Fibroblast of villous mesenchyme (primary cell): ENCODE measurements at places on chromosomes 12 and 14.

- peak; percentile 37 for DNase-seq
These were observed 20.9 kb upstream of the ANO2 start for GRCh38 chr12:5965950-5966383.

GRCh38 chr14:73759183-73759713 is 45.1 kb upstream of the PNMA1 start:
- DNase-seq, result peak; percentile 67

GRCh38 chr14:52977798-52978197 is 26.9 kb upstream of the FERMT2 start:
- DNase-seq, result peak; percentile 37

GRCh38 chr14:63908667-63909264 is 56.0 kb downstream of the SYNE2 start:
- no peak for DNase-seq

- DNase-seq, result no peak
These were observed 34.8 kb downstream of the CRACR2A start for GRCh38 chr12:3718100-3718499.

DNA sequence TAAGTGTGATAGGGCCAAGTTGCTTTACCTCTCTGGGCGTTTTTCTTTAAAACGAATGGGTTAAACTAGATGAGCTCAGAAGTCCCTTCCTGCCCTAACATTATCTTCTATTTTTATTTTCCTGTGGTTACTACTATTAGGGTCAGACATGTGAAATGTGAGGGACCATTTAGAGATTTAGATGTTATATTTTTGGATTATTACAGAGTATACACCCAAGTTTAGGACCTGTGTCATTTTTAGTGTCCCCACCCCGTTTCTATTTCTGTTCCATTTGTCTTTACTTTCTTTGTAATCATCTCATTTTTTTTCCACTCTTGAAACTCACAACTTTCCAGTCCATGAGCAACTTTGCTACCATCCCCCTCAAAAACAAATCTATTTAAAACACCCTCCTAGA is 56.3 kb downstream of the SLC4A8 start:
- DNase-seq, result no peak

DNA sequence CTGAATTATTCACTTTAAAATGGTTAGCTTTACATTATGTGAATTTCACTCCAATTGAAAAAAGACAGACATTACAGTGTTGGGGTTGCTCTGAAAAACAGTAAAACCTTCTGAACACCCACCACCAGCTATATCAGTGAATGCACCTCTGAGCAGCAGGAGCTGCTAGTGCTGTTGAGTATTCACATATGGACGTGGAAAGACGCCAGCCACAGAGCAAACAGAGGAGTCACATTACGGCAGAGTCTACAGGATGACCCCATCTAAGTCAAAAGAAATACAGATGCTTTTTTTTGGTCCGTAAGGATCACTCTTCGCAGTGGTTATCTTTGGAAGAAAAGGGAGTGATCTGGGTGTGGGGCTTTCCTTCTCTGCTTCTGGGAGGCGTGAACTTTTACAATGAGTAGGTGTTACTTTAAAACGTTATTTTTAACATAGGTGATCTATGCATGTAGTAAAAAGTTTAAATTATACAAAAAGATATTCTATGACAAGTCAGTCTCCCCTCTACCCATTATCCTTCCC is 4.5 kb downstream of the HVCN1 start:
- DNase-seq, result no peak

DNA sequence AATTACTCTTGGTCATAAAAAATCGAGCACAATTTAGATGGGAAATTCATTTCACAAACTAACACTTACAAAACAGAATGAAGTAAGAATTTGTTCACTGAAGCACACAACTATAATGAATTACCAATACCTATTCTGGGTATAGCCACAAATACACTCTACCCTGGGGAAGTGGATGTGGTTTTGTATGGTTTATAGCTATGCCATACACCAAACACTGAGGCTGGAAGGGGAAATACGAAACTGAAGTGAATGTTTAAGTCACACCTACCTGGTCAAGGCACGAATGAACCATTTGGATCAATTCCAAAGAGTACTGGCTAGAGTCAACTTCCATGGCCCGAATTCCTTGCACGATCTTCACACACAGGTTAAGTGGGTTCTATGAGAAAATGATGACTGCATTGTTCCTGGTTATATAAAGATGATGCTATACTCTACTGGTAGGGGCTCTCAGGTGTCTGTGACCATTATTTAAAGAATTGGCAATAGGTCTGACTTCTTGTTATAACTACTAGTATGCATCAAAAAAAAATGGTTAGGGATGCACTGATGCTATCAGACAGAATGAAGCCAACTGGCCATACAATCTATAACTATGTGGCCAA is 12.8 kb downstream of the NEK9 start:
- DNase-seq, result no peak

DNA sequence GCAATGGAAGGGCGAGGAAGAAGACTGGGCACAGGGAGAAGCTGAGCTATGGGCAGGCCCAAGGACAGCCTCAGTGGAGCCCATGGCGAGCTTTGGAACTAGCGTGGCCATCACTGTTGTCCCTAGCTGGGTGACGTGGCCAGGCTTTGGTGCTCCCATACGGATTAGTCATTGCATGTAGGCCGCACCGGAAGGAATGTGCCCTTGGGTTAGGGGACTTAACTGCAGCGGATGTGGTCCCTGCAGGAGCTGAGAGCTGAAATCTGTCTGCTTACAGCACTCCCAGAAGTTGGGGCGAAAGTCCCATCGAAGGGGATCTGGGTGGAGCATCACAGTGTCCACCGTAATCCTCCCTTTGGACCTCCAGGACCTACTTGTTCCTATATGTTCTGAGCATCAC is 133.7 kb downstream of the PAPOLA start:
- no peak for DNase-seq

GRCh38 chr12:128969480-128970055 is 116.3 kb downstream of the GLT1D1 start:
- DNase-seq, result no peak

GRCh38 chr12:19227880-19228210 is 98.3 kb downstream of the PLEKHA5 start:
- DNase-seq, result no peak

DNA sequence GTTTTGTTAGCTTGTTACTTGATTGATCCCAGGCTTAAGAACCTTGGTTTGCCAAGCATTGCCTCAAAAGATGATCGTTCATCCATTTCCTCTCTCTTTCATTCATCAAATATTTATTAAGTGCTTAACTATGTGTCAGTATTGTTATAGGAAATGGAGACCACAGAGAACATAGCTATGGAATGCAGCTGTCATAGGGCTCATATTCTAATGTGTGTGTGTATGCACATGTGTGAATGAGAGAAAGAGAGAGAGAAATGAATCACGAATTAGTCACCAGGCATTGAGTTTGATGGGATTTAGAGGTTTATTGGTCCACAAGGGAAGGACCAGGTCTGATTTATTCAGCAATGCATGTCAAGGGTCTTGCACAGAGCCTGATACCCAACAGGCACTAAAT is 71.0 kb upstream of the FBXO21 start:
- no peak for DNase-seq

- DNase-seq, result no peak
These were observed 6.8 kb downstream of the TTC8 start for GRCh38 chr14:88831284-88831683.

DNA sequence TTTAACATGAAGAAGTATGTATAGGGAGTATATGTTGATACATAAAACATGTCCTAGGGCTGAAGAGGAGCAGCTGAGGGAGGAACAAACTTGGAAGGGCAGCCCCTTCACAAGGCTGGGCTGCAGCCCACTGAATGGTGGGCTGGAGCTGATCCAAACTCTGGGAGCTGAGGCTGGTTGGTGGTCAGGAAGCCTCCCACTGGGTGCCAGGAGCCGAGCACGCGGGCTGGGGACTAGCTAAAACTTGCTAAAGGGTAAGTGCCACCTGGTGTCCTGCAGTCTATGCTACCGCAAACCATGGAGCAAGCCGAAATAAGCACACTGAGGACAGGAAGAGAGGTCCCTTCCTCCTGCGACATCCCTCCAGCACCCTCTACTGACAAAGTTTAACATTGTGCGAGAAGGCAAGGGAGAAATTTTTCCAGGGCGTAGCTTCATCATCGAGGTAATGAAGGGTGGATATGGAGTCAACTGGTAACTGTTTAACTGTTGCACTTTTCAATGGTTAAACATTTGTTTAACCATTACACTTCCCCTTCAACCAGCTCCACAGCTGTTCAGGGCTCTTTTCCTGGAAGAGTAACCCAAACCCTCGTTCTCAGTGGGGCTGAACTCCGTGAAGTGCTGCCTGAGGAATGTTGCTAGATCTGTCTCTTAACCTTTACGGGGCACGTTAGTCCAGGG is 42.2 kb downstream of the EGLN3 start:
- DNase-seq, result no peak

- no peak for DNase-seq
These were observed 646 bp upstream of the OR6C4 start for GRCh38 chr12:55548756-55549155.
